ENCODE measurements at places on chromosomes 7 and 10.

- no peak for DNase-seq
Observed at GRCh38 chr7:83528925-83529423, 120.0 kb downstream of the SEMA3E start.

- no peak for DNase-seq
Observed at GRCh38 chr7:120588416-120588815, 269.5 kb downstream of the TSPAN12 start.

DNA sequence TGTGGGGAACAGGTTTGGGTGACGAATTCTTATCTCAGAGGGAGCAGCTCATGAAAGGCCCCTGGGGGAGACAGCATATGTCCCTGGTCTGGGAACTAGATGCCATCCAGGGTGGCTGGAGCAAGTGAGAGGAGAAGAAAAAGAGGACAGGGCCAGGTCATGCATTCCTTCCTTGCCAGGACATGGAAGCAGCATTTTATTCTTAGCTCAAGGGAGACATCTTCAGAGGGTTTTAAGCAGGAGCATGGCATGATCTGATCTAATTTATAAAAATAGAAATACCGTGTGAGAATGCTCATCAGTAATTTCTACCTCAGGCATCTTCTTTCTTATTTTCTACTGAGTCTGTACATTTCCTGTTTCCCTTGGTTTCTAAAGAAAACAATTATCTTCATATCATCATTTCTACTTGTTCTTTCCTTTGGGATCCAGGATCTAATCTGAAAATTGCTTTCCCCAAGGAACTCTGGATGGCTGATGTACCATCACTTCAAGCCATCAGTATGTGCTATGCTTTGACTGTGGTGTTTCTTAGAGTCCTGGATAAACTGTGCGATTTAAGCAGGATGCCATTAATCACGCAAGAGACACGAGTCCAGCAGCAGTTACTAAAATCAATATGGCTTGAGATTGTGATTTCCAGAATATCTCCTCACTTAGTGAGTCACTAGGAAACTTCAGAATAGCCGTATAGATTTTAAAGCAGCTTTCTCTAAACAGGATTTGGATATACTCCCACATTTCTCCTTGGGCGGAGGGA is 386.2 kb downstream of the GALNT17 start:
- no peak for DNase-seq

DNA sequence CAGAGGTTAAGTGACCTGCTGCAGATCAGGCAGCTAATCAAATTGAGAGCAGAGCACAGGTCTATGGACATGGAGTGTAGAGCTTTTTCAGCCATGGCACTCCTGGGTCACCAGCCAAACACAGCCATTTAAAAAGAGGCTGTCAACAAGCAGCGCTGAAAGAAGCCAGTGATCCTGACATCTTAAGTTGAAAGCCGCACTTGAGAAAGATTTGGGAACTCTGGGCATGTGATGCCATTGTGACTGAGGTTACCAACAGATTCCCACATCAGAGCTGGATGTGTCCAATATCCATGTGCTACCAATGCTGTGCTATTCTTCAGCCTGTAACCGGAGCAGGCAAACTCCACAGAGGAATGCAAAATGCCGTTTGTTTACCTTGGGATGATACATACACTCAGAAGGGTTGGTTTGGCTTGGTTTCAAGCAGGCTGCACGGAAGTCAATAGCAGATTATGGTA is 56.2 kb upstream of the ABLIM1 start:
- DNase-seq, result no peak

DNA sequence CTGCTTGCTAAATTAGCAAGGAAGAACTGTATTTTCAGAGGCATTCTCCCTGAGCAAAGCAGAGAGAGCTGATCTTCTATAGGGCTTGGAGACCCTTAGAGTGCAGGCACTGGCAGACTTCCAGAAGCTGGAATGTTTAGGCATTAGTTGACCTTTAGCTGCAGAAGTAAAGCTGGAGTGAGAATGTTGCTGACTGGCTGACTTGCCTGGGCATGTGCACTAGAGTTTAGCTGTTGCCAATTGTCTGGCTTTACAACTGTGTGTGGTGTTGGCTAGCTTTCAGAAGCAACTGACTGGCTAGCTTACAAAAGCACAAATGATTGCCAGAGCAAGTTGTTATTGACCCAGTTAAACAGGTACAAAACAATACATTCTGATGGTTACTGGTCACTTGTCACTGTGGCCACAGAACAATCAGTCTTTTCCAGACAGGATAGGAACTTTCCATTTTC is 25.1 kb downstream of the FAM13C start:
- no peak for DNase-seq

- DNase-seq, result no peak
Observed at GRCh38 chr7:151438864-151439601, 908 bp downstream of the CRYGN start.

GRCh38 chr10:87670586-87670985 is 10.9 kb downstream of the PAPSS2 start:
- no peak for DNase-seq

- DNase-seq, result no peak
Observed at GRCh38 chr10:21257919-21258318, 267.6 kb downstream of the SKIDA1 start.

DNA sequence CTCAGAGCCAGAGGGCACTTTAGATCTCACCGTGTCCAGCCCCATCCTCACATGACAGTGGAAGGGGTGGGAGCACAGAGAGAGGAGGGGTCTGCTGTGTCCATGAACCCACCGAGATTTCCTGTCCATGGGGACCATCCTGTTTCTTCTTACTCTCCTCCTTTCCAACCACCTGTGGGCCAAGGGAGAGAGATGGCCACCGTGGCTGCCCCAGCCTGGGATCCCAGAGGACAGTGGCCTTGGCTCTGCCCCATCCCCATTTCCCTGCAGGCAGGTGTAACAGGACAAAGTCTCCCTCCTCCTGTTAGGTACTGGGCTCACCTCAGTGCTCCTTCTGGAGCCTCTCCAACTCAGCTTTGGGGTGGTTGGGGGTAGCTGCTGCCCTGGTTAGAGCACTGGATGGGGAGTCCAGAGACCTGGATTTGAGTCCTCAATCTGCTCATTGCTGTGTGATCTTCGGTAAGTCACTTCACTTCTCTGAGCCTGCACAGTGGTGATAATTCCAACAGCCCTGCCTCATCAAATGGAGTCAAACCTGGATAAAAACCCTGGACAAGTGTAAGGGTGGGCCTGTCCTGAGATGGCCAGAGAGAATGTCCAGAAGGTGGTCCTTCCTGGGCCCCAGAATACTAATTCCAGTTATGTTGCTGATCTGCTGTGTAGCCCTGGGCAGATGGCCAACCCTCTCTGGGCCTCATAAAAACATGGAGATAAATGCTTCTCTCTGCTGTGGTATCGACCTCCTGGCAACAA is 17.8 kb upstream of the PCBD1 start:
- no peak for DNase-seq

DNA sequence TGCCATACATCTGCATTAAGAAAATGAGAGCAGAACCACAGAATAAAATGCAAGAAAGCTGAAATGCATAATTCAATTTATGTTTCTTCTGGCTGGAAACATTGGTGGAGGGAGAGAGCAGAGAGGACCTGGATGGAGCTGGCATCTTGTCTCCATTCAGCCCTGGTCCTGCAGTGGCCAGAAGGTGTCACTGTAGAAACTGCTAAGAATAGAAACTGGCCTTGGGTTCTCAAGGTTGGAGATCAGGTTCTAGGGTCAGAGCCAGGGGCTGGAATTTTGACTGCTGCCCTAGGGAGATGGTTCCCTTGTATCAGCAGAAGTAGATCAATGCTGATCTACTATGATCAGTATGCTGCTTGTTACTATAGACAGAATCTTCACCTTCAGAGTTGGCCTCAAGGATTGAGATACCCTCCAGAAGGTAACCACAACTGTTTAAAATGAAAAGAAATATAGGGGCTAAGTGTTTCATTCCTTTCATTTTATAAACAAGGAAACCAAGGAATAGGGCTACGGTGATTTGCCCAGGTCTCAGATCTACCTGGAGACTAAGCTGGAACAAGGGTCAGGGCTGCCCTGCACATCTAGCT is 13.1 kb downstream of the TAS2R41 start:
- peak; percentile 16 for DNase-seq

GRCh38 chr10:77566236-77566635 is 71.4 kb downstream of the KCNMA1 start:
- no peak for DNase-seq
